Lower lobe of right lung (tissue), 2 donors: ENCODE measurements at places on chromosomes 4 and X. TPM values are rescaled to one million over a fixed set of nuclear protein-coding genes. Genes with fewer than 3 reads are reported as not detected.

The ASB12 gene
- not detected for total RNA-seq

The CT45A1 gene
- total RNA-seq: not detected

The BANK1 gene
- 12.2 TPM for total RNA-seq

GRCh38 chr4:102139132-102139573 is 206.1 kb downstream of the SLC39A8 start:
- H3K4me3 ChIP-seq: no peak overlapping the region
- H3K27me3 ChIP-seq: no peaks in the 10 kb centered on the region
- H3K4me1 ChIP-seq: no peaks in the 10 kb centered on the region
- no peak overlapping the region for H3K27ac ChIP-seq

GRCh38 chr4:173076903-173077634 is 91.5 kb upstream of the GALNT7 start:
- H3K36me3 ChIP-seq: no peaks in the 10 kb centered on the region
- H3K27me3 ChIP-seq: no peaks in the 10 kb centered on the region
- DNase-seq: no peak
- no peak overlapping the region for H3K4me3 ChIP-seq

- no peak for DNase-seq
- H3K4me1 ChIP-seq: no peaks in the 10 kb centered on the region
- H3K27me3 ChIP-seq: no peaks in the 10 kb centered on the region
- no peaks in the 10 kb centered on the region for H3K36me3 ChIP-seq
- no peak overlapping the region for H3K4me3 ChIP-seq
Measured at GRCh38 chr4:57442831-57443291, 332.7 kb upstream of the IGFBP7 start.

GRCh38 chrX:68286076-68286475 is 147.2 kb downstream of the OPHN1 start:
- H3K4me1 ChIP-seq: no peaks in the 10 kb centered on the region
- no peak for DNase-seq
- no peak overlapping the region for H3K27ac ChIP-seq
- H3K27me3 ChIP-seq: no peaks in the 10 kb centered on the region

DNA sequence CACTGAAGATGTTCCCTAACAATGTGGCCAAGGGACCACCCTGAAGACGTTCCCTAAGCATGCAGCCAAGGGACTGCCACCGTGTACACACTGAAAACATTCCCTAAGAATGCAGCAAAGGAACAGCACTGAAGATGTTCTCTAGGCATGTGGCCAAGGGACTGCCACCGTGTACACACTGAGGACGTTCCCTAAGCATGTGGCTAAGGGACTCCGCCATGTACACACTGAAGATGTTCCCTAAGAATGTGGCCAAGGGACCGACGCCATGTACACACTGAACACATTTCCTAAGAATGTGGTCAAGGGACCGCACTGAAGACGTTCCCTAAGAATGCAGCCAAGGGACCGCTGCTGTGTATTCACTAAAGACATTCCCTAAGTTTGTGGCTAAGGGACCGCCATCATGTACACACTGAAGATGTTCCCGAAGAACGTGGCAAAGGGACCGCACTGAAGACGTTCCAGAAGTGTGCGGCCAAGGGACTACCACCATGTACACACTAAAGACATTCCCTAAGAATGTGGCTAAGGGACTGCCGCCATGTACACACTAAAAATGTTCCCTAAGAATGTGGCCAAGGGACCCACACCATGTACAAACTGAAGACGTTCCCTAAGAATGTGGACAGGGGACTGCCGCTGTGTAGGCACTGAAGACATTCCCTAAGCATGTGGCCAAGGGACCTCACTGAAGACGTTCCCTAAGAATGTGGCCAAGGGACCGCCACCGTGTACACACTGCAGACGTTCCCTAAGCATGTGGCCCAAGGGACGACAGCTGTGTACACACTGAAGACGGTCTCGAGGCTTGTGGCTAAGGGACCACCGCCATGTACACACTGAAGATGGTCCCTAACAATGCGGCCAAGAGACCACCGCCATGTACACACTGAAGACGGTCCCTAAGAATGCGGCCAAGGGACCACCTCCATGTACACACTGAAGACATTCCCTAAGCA is 54.8 kb downstream of the DHRSX start:
- H3K4me1 ChIP-seq: no peaks in the 10 kb centered on the region
- no peak overlapping the region for H3K4me3 ChIP-seq
- peak; percentile 24 for DNase-seq
- H3K27me3 ChIP-seq: no peaks in the 10 kb centered on the region
- peaks cover 2% of the 10 kb centered on the region for H3K36me3 ChIP-seq
- no peak overlapping the region for H3K27ac ChIP-seq

DNA sequence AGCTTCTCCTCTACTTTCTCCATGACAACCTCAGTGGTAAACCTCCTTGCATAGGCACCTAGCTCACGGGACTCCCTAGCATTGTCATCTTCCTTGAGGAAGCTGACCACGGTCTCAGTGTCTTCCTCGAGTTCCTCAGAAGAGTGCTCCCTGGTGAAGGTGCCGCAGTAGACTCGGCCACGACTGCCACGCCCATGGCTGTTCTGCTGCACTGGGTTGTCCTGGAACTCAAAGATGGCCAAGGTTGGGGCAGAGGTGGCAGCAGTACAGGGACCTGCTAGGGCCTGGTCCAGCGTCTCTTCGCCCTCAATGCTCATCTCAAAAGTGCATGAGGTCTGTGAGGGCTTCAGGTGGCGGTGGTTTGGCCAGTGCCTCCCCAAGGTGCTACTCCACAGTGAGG is 147.9 kb upstream of the ARHGEF9 start:
- no peak overlapping the region for H3K27ac ChIP-seq
- no peak for DNase-seq
- H3K4me3 ChIP-seq: no peak overlapping the region
- no peaks in the 10 kb centered on the region for H3K27me3 ChIP-seq
- no peaks in the 10 kb centered on the region for H3K36me3 ChIP-seq
- H3K4me1 ChIP-seq: no peaks in the 10 kb centered on the region

DNA sequence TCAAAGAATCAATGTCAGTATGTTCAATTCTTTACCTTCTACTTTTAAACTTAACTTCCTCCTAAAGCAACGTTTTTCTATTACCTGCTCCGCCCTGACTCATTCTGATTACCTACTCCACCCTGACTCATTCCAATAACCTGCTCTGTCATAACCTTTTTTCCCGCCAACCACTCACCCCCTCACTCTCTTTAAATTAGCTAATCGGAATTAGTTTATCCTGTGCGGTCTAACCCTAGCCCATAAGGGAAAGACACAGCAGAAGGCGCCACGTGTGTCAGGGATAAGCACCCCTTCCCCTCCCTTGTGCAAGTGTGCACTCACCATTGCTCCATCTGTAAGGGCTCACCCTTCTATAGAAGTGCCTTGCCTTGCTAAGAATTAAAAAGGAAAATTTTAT is 64.4 kb downstream of the EIF4E start:
- no peaks in the 10 kb centered on the region for H3K36me3 ChIP-seq
- H3K4me1 ChIP-seq: no peaks in the 10 kb centered on the region
- H3K27me3 ChIP-seq: no peaks in the 10 kb centered on the region
- H3K4me3 ChIP-seq: no peak overlapping the region
- no peak for DNase-seq
- no peak overlapping the region for H3K27ac ChIP-seq

DNA sequence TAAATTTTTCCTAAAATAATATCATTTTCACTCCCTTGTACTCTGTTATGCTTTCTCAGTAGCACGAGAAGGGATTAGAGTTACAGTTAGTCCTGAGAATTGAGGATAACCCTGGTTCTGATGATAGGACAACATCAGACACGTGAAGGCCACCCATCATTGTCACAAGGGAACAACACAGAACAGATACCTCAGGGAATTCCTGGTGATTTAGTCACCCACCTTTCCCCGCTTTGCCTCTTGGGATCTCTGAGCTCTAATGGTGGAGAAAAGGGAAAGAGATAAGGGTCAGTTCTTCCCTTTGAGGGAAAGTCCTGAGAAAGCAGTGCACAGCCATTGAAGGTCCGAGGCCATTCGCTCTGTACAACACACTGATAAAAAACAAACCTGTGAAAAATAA is 112.3 kb upstream of the GALNT7 start:
- H3K4me1 ChIP-seq: no peaks in the 10 kb centered on the region
- H3K27ac ChIP-seq: no peak overlapping the region
- H3K4me3 ChIP-seq: no peak overlapping the region
- no peaks in the 10 kb centered on the region for H3K27me3 ChIP-seq

DNA sequence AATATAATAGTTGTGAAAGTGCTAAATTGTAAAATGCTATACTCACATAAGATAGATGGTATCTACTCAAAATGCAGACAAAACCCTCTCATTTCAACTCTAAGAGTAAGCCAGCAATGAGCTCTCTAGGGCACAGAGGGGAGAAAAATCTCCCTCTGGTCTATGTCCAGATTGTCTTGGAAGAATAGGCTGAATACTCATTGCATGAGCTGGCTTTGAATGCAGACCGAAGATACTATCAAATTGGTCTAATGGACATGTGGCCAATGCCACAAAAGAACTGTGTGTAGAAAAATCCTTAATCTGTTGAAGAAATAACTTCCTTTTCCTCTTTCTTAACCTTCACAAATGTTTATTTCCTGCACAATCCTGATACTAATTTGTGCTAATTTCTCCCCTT is 3.5 kb downstream of the ZXDA start:
- no peak overlapping the region for H3K4me3 ChIP-seq
- DNase-seq: no peak
- H3K4me1 ChIP-seq: peaks cover 18% of the 10 kb centered on the region
- H3K36me3 ChIP-seq: no peaks in the 10 kb centered on the region
- no peaks in the 10 kb centered on the region for H3K27me3 ChIP-seq
- H3K27ac ChIP-seq: no peak overlapping the region

DNA sequence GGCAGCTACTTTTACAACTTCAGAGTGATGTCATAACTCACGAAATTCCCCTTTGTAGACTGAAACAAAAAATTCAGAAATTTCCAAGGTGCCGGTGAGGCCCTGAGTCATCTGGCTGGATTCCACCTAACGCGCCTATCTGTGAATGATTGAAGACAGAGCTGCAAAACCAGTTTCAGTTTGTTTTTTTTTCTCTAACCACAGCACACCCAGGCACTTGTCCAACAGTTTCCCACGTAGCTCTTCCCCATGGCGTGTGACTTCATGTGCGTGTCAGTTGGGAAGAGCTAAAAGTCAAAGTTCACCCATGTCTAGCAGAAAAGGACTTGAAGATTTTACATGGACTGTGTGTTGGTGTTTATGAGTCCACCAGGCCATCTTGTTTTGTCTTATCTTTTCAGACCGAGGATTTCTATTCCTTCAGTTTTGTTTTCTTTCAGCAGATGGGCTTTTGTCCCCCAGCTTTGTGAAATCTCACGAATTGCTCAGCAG is 16.4 kb downstream of the TCEANC start:
- peak overlapping the region; percentile 68 for H3K27ac ChIP-seq
- no peaks in the 10 kb centered on the region for H3K27me3 ChIP-seq
- no peaks in the 10 kb centered on the region for H3K36me3 ChIP-seq
- H3K4me1 ChIP-seq: peaks cover 11% of the 10 kb centered on the region
- DNase-seq: peak; percentile 61

DNA sequence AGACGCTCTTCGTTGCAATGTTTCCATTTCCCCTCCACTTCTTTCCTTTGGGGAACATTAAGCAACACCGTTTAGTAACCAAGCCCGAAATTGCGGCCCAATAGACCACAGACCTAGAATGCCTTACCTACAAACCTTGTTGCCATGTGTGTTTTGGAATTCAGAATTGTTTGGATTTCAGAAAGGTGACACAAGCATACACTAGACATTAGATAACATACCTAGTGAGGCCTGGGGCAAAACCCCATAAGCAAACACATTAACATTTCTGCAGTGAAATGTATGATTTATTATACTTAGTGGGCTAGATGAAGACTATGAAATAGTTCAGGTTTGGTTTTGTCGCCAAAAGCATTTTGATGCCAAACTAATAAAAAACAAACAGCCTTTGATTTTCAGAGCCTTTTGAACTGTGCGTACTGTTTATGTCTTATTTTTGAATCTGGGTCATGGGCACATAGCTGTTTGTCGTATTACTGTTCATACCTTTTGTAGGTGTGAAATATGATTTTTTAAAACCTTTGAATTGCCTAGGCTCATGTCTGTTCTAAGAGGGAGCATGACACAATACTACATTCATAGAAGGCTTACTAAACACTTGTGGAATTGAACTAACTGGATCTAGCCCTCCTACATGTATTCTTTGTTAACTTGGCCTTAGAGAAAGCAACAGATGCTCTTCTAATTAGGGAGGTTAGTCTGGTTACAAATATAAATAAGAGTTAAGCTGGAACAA is 88.6 kb upstream of the TMEM164 start:
- H3K36me3 ChIP-seq: no peaks in the 10 kb centered on the region
- no peak for DNase-seq
- no peak overlapping the region for H3K27ac ChIP-seq
- no peaks in the 10 kb centered on the region for H3K4me1 ChIP-seq
- no peaks in the 10 kb centered on the region for H3K27me3 ChIP-seq

GRCh38 chrX:47422444-47422843 is 52.1 kb downstream of the ZNF157 start:
- H3K4me3 ChIP-seq: no peak overlapping the region
- no peak overlapping the region for H3K27ac ChIP-seq
- DNase-seq: no peak
- no peaks in the 10 kb centered on the region for H3K27me3 ChIP-seq
- H3K36me3 ChIP-seq: no peaks in the 10 kb centered on the region

DNA sequence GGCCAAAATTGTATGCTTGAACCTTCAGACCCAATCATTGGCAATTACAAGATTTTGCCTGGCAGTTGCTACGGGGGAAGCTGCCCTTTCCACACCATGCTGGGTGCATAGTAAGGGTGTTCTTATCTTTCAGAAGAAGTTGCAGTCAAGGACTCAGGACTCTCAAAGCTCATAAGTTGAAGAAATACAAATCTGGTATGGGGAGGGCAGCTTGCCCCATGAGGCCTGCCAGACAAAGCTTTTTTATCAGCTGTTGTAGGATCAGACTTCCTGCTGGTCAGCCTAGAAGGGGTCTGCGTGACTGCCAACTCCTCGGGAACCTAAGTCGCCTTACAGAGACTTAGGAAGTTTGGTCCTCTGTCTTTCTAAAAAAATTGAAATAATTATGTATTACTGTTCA is 174.9 kb upstream of the TECRL start:
- H3K36me3 ChIP-seq: no peaks in the 10 kb centered on the region
- no peaks in the 10 kb centered on the region for H3K27me3 ChIP-seq
- no peak overlapping the region for H3K27ac ChIP-seq
- no peak for DNase-seq
- no peaks in the 10 kb centered on the region for H3K4me1 ChIP-seq

- H3K27me3 ChIP-seq: no peaks in the 10 kb centered on the region
- no peak overlapping the region for H3K4me3 ChIP-seq
- DNase-seq: no peak
- no peak overlapping the region for H3K27ac ChIP-seq
- no peaks in the 10 kb centered on the region for H3K36me3 ChIP-seq
- H3K4me1 ChIP-seq: no peaks in the 10 kb centered on the region
Measured at GRCh38 chr4:16155528-16156169, 70.6 kb downstream of the TAPT1 start.

DNA sequence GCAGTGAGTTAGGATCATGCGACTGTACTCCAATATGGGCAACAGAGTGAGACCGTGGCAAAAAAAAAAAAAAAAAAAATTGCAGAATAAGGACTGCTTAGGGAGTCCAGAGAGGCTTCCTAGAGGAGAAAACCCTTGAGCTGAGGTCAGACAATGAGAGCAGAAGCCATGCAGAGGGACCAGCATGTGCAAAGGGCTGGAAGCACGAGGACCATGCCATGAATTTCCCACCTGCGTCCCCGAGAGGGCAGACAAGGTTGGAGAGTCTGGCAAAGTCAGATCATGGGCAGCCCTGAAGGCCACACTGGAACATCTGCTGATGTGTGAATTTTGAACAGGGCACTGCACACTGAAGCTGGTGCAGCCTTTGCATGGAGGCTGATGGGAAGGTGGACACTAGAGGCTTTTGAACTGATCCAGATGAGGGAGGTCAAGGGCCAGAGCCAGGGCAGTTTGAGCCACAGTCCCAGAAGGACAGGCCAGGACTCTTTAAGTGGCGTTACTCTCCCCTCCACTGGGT is 6.5 kb upstream of the JAKMIP1 start:
- no peaks in the 10 kb centered on the region for H3K4me1 ChIP-seq
- H3K4me3 ChIP-seq: no peak overlapping the region
- H3K27me3 ChIP-seq: peaks cover 4% of the 10 kb centered on the region
- DNase-seq: no peak
- no peak overlapping the region for H3K27ac ChIP-seq
